ENCODE measurements at places on chromosomes 1 and 21. TPM values are rescaled to one million over a fixed set of nuclear protein-coding genes. Genes with fewer than 3 reads are reported as not detected.

DNA sequence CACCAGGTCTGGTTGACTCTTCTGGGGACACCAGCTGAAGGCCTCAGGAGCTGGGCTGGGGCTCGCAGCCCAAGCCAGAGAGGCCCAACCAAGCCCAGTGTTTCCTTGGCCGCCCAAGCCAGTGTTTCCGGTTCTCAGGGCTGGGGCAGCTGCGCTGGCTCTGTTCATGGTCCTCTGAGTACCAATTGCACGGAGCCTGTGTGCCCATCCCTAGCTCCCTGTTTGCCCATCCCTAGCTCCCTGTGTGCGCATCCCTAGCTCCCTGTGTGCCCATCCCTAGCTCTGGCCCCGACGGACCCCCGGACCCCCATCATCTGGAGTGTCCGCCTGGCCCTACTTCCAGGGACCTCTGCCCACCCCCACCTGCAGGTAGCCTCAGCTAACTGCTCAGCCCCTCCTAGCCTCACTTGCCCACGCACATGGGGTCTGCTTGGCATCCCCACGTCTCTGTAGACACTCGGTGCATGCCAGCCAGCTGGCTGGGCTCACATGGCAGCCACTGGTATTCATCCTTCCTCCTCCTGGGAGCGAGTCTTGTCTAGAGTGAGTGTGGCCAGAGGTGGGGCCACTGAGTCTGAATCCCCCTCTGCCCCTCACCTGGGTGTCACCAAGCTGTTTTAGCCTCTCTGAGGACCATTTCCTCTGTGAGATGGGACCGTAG lies 64.0 kb downstream of the WNT9A start:
- H3K4me3 ChIP-seq: no peak overlapping the region
- peak; percentile 5 for DNase-seq
- H3K27me3 ChIP-seq: no peaks in the 10 kb centered on the region
- no peaks in the 10 kb centered on the region for H3K36me3 ChIP-seq

- H3K4me3 ChIP-seq: no peak overlapping the region
- DNase-seq: no peak
- no peak overlapping the region for H3K27ac ChIP-seq
- H3K36me3 ChIP-seq: peaks cover 37% of the 10 kb centered on the region
- peaks cover 7% of the 10 kb centered on the region for H3K4me1 ChIP-seq
- no peaks in the 10 kb centered on the region for H3K27me3 ChIP-seq
Measured at GRCh38 chr1:226162898-226163297, 23.6 kb downstream of the ACBD3 start.

- no peaks in the 10 kb centered on the region for H3K36me3 ChIP-seq
- H3K4me1 ChIP-seq: peaks cover 19% of the 10 kb centered on the region
- H3K27me3 ChIP-seq: peaks cover 2% of the 10 kb centered on the region
- H3K4me3 ChIP-seq: peak overlapping the region; percentile 88
Measured at GRCh38 chr21:26169611-26170470, 729 bp downstream of the APP start.

GRCh38 chr1:59897165-59897564 lies 29.4 kb downstream of the CYP2J2 start:
- no peak overlapping the region for H3K4me3 ChIP-seq
- no peaks in the 10 kb centered on the region for H3K36me3 ChIP-seq
- H3K27me3 ChIP-seq: no peaks in the 10 kb centered on the region
- DNase-seq: no peak

- peaks cover 20% of the 10 kb centered on the region for H3K4me1 ChIP-seq
- no peaks in the 10 kb centered on the region for H3K27me3 ChIP-seq
- DNase-seq: no peak
- peaks cover 23% of the 10 kb centered on the region for H3K36me3 ChIP-seq
- H3K27ac ChIP-seq: no peak overlapping the region
Measured at GRCh38 chr1:41618066-41618825, 133.8 kb upstream of the EDN2 start.

The OR2T11 gene
- not detected for total RNA-seq
